H54 (cell line): ENCODE measurements at places on chromosomes 6 and 20.

- no peak for DNase-seq
Measured at GRCh38 chr20:16220826-16221225, 352.4 kb downstream of the KIF16B start.

- DNase-seq = no peak
Measured at GRCh38 chr6:134182528-134182927, 130.1 kb upstream of the SLC2A12 start.

GRCh38 chr6:149031859-149032598, 285.2 kb downstream of the UST start:
- DNase-seq = peak; percentile 40

DNA sequence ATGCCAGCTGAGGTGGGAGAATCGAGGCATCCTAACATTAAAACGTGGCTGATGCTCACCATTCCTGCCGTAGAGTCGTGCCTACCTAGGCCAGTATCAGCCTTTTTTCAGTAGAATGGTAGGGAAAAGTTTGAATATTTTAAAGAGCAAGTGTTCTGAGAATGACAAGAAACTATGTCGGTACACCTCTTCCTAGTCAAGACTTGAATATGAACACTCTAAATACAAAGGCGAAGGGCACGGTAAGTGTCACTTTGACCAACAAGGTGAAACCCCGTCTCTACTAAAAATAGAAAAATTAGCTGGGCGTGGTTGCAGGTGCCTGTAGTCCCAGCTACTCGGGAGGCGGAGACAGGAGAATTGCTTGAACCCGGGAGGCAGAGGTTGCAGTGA, 1.0 kb downstream of the GINM1 start:
- DNase-seq = no peak

GRCh38 chr6:142842418-142843261, 102.3 kb downstream of the HIVEP2 start:
- no peak for DNase-seq

DNA sequence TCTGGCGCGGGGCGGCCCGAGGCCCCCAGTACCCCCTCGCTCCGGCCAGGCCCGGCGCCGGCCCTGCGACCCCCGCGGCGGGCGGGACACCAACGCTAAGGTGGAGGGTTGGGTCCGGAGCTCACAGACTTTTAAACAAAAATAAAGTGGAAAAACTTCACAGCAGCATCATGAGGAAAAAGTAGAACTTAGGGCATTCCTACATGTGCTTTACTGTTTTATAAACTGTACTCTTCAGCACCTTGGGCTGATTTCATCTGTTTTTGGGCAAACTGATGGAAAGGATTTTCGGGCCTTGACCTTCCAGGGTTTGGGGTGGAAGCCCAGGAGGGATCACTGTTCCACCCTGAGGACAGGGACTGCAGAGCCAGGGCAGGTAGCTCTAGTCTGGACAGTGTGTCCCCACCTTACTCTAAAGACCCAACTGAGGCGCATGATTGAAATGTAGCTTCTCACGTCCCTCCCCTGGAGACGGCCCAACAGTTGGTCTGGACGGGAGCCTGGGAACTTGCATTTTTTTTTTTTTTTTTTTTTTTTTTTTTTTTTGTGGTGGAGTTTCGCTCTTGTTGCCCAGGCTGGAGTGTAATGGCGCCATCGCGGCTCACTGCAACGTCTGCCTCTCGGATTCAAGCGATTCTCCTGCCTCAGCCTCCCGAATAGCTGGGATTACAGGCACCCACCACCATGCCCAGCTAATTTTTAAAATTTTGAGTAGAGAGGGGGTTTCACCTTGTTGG, 740 bp downstream of the NELFCD start:
- no peak for DNase-seq
